Endodermal cell (in vitro differentiated cells): ENCODE measurements at places on chromosomes 5 and 9.
A peak's percentile ranks its signal among the peaks of the same experiment; 100 is the strongest.

- DNase-seq, result peak; percentile 35
Measured at GRCh38 chr9:91162311-91162710, 199.4 kb downstream of the AUH start.

DNA sequence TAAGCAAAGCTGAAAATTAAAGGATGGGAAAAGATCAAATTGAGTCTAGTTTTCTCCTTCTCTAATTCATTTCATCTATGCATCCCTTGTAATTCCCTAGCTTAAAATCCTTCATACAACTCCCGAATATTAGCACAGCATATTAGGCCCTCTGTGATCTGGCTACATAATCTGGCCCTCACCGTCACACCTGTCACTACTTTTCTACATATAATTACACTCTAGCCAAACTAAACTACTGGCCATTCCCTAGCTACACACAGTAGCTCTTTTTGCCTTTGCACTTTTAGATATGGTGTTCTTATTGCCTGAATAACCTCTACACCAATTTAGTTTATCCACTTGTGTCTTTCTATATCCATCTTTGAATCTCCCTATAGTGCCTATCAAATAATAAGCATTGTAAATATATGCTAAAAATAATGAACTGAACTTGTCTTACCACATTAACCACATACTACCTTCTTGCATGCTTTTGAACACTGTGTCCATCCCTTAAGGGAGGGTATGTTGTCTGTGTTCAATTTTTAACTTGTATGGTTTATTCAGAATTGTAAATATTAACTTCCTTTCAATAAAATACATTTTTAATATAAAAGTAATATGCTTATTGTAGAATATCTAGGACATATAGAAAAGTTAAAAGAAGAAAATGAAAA is 15.9 kb downstream of the RANBP6 start:
- DNase-seq, result no peak

DNA sequence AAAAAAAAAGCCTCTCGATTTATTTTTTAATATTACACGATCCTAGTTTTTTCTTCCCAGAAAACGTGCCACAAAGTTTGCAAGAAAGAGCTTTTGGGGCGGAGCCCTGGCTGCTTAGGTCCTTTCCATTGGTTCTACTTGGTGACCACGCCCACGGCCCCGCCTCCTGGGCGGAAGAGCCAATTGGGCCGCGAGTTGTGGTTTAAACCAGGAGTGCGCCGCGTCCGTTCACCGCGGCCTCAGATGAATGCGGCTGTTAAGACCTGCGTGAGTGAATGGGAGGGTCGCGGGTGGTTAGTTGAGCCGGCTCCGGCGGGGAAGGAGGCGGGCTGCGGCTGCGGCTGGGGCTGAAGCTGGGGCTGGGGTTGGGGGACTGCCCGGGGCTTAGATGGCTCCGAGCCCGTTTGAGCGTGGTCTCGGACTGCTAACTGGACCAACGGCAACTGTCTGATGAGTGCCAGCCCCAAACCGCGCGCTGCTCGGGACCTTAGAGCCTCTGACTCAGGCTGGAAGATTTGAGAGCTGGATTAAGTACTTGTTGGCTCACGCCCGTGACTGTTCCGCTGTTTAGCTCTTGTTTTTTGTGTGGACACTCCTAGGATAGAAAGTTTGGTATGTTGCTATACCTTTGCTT is at the start of gene PTTG1:
TSS of gene PTTG1 (plus strand) at position 231 of the 634 bp plus-strand sequence. CDS start 458 bp downstream, outside the sequence.
- peak; percentile 98 for DNase-seq

- no peak for DNase-seq
Measured at GRCh38 chr5:52073993-52074689, 690.9 kb downstream of the ISL1 start.

DNA sequence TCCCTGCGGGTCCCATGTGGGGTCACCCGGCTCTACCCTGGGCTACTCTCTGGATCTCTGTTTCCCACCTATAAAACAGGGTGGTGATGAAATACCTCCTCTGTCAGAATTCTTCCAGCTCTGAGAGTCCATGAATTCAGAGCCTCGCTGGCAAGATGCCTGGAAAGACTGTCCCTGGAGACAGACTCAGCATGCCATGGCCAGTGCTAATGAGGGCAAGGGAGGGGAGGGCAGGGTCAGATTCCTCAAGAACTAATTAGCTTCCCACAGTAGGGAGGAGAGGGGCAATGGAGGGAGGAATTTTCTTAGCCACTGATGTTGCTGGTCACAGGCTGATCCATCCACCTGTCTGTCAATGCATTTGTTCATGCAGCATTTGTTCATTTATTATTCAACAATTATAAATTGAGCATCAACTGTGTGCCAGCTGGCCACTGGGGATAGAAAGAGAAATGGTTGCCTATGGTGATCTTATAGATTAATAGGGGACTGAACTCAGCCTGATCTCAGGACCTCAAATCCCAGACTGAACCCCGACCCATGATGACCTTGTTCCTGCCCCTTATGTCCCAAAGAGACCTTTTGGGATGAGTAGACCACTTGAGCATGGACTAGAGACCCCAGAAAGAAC is 4.7 kb downstream of the SYNPO start:
- peak; percentile 80 for DNase-seq

- no peak for DNase-seq
Measured at GRCh38 chr5:43168175-43168574, 23.9 kb upstream of the NIM1K start.

DNA sequence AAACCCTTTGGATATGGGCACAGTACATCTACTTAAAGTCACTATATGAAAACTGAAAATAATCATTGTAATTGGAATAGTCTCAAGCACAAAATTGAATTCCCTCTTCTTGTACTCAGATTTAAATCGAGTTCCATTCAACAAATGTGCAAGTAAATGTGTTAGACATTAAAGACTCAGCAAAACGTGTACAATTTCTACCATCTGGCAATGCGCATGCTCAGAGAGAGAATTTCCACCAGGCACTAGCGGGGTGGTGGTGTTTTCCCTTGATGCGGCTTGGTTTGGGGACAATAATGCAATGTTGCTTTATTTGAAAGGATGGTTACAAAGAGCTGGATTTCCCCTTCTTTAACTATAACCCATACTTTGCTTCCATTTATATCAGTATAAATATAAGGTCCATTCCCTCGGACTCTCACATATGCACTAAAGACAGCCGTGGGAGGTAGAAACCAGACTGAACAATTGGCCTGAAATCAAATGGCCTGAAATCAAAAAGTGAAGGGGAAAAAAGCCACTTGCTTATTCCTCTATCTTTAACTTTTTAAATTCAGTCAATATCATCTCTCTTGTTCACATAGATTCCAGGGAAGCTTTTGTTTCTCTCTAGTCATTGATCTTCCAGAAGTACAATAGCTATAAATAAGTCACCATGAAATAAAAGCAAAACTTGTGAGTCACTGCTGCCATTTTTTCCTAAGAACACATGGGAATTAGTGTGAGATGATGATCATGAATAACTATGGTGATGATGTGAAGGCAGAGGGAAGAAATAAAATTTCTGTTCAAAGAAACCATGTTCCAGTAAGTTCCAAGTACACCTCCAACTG is 59.2 kb downstream of the ADAMTS12 start:
- no peak for DNase-seq

DNA sequence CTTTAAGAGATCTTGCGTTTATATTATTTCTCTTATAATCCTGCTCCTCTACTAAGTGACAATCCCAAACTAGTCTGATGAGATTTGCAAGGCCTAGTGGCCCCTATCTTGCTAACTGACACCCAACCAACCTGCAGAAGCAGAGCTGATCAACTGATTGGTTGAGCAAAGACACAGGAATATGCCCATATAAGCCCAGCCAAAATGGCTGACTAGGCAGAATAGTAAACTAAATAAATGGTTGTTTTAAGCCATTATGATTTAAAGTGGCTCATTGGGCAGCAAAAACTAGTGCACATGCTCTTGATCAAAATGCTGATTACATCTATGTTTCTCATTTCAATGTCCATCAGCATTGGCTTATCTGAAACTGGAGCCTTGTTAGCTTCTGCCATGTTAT is 238.0 kb upstream of the PDE4D start:
- no peak for DNase-seq

- DNase-seq, result no peak
Measured at GRCh38 chr9:20043035-20043434, 254.2 kb upstream of the SLC24A2 start.

GRCh38 chr5:177445917-177446199 is 756 bp upstream of the PRR7 start:
- no peak for DNase-seq

GRCh38 chr9:111063332-111063731 is 25.1 kb upstream of the LPAR1 start:
- no peak for DNase-seq

DNA sequence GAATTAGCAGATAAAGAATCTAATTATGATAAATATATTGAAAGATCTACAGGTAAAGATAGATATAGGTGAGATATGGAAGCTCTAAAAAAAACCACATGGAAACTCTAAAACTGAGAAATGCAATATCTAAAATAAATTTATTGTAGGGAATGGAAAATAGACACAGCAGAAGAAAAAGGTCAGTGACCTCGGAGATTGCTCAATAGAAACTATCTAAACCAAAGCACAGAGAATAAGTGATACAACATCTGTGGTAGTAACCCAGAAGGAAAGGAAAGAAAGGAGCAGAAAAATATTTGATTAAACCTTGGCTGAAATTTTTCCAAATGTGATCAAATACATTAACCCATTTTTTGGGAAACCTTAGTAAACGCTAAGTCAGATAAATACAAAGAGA is 43.1 kb upstream of the GLIPR2 start:
- DNase-seq, result no peak

DNA sequence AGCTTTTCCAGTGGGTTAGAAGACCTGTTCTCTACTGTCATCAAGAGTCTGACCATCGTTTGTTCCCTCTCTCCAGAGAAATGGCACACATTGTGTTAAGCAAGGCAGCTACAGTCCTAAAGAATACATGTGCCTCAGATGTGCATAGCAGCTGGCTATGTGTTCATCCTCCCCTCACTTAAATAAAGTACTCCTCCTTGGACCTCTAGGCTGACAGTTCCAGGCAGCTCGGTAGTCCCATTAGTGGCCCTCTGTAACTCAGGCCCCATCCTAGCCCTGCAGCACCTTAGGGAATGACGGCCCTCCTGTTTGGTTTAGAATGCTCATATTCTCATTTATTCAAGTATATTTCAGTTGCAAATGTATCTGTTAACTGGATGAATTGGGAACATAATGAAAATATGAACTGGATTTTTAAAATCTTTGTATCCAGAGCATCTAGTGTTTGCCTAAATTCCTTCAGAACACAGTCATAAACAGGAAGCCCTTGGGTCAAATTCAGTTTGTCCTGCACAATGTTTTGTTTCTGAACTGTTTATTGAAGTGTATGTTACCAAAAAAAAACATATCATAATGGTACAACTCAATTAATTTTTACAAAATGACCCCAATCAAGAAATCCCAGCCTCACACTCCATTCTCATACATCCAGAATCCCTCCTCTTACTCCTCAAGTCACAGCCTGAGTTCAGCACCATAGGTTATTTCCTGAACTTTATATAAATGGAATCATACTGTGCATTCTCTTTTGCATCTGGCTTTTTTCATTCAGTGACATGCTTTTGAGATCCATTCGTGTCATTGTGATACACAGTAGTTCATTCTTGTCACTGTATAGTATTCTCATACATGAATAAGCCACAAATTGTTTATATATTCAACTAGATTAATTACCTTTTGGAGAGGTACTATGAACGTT is 1.6 kb upstream of the ASPN start:
- DNase-seq, result no peak

DNA sequence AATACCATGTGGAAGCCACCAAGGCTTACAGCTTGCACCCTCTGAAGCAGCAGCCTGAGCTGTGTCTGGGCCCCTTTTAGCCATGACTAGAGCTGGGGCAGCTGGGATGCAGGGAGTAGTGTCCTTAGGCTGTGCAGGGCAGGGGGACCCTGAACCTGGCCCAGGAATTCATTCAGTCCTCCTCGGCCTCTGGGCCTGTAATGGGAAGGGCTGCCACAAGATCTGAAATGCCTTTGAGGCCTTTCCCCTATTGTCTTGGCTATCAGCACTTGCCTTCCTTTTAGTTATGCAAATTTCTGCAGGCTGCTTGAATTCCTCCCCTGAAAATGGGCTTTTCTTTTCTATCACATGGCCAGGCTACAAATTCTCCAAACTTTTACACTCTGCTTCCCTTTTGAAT is 9.0 kb downstream of the GPR150 start:
- no peak for DNase-seq

GRCh38 chr9:116202219-116202912 is 48.8 kb downstream of the PAPPA start:
- DNase-seq, result no peak

DNA sequence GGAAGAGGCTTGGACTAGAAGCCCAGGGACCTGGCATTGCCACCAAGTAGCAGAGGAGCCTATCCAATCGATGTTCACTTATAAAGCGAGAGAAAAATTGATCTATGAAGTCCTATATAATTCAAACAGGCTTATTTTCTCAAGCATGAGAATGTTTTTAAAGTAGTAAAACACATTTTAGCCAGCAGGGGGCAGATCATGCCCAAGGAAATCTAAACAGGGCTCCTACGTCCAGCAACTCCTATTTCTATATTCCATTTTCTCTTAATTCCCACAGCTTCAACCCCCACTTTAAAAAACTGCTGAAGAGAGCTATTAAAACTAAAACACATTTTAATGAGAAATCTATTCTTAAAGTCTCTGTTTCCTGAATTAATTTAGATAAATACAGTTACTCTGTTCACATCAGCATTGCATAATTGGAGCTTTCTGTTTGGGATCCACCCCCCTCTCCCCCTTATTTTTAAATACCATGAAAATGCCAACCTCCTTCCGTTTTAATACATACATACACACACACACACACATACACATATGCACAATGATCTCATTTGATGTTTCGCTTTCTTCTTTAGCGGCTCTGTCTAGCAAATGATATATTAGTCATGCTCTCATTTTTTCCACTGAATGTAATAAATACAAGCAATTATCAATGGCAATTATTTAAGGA is 144.9 kb downstream of the MYO10 start:
- DNase-seq, result no peak

DNA sequence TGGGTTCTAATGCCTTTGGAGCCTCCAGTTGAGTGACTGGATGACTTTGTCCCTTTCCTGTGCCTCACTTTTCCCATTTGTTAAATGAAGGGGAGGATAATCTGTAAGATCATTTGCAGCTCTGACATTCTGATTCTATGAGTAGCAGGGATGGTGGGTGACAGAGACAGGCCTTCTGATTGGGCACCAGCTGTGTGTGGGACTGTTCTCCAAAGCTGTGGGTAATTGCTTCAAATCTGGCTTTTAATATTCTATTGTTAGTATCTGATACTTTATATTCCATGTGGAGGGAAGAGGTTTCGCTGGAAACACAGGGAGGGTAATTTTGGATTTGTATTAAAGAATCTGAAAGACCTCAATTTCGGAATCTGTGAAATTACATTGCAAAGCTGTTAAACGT is 102.7 kb downstream of the FBXO38 start:
- DNase-seq, result no peak

DNA sequence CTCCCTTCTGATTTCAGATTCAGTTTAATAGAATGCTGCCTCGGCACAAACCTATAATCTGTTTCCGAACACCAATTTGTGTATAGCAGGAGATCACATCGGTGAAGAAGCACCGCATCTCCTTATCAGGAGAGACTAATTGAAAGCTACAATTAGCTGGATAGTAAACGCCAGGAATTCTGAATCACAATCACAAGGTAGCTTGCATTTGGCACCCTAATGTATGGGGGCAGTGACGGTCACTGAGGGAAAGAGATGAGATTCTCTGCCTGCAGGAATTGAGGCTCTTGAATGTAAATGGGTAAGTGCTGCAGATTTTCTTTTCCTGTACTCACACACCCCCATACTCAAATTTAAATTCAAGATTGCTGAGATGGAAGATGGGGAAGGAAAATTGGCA is 373.6 kb upstream of the ZNF608 start:
- DNase-seq, result no peak

GRCh38 chr9:111661802-111662521 is 557 bp downstream of the GNG10 start:
- peak; percentile 80 for DNase-seq

- no peak for DNase-seq
Measured at GRCh38 chr9:75664597-75664996, 225.9 kb upstream of the PCSK5 start.
